ENCODE measurements at places on chromosomes 11 and 22.
A peak's percentile ranks its signal among the peaks of the same experiment; 100 is the strongest.

DNA sequence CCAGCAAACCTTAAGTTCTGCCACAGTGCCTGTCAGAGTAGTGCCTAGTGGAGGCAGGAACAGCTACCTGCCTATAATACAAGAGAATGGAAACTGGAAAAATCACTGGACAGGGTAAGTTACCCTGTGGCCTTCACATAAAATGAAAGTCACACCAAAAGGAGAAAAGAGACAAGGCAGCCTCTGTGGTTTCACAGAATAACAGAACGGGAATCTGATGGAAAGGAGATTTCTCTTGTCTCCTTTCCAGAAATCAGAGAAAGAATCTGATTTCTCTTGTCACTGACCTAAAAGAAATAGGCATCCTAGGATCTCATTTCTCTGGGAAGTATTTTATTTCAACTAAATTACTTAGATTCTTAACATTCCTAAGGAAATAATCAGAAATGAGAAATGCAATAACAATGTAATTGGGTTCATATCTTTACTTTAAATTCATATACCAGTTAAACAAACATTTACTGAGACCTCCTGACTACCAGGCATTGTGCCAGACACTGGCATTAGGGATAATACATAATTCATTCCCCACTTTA, 41.6 kb downstream of the PRCP start:
- DNase-seq, result no peak

DNA sequence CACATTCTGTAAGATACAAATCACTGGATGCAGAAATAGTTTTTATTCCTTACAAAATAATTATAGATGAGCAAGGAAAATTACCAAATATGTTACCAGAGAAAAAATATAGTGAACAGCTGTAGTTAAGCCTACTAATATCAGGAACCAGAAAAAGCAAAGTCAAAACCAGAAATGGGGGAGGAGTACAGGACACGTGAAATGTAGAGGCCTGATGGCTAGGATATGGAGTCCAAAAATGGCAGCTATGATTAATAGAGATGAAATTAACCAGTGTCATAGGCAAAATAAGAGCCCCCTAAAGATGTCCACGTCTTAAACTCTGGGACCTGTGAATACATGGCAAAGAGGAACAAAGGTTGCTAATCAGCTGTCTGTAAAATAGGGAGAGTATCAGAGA, 34.1 kb downstream of the MRE11 start:
- DNase-seq, result no peak

DNA sequence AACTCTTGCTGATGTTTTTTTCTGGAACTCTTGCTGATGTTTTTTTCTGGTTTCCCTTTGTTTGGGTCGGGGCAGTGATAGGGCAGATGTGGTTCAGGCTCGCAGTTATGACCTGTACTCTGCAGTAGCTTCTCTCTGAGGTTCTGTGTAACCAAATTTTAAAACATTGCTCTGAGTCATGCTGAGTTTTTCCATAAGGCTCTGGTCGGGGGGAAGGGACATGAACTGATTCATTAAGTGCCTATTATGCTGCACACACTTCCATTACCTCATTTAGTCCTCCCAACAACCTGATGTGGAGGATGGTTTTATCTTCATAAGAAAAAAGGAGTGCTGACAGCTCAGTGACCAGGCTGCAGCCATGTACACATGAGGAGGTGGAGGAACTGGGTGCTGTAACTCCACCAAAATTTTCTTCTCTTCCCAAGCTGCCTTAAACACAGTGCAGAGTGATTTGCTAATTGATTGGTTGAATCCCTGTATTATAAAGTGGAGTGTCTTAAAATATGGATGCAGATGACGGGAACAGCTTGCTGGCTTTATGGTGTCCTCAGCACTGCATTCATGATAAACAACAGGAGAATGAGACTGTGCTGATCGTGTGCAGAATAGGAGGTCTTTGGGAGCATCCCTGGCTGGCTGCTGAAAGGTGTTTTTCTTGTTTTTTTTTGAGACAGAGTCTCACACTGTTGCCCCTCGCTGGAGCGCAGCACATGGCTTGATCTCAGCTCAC, 19.1 kb downstream of the TNRC6B start:
- peak; percentile 55 for DNase-seq

GRCh38 chr11:12784445-12784844, 110.2 kb downstream of the TEAD1 start:
- DNase-seq, result no peak

DNA sequence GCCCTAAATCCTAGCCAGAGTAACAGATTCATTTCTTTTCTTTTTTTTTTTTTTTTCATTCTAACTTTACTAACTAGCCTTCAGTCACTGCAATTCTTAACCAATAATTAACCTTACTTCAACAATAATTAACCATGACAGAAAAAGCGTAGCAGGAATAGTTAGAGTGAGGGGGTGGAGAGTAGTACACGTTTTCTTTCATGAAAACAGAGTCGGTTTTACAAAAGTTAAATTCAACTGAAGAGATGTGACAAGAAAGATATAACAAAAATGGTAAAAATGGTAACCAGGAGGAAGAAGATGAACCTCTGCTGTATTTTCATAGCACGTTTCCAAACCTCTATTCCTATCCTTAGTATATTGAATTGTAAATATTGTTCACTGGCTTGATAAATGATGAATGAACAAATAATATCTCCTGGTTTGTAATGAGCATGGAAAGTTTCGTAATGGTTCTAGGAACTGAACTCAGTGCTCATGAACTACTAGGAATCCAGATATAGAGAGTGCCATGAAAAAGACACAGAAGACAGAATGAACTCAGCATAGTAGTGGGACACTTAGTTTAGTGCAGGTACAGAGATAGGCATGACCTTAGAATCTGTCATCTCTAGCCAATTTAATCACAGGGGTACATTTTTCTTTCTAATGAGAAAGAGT, 116.5 kb upstream of the ANO5 start:
- DNase-seq, result no peak

DNA sequence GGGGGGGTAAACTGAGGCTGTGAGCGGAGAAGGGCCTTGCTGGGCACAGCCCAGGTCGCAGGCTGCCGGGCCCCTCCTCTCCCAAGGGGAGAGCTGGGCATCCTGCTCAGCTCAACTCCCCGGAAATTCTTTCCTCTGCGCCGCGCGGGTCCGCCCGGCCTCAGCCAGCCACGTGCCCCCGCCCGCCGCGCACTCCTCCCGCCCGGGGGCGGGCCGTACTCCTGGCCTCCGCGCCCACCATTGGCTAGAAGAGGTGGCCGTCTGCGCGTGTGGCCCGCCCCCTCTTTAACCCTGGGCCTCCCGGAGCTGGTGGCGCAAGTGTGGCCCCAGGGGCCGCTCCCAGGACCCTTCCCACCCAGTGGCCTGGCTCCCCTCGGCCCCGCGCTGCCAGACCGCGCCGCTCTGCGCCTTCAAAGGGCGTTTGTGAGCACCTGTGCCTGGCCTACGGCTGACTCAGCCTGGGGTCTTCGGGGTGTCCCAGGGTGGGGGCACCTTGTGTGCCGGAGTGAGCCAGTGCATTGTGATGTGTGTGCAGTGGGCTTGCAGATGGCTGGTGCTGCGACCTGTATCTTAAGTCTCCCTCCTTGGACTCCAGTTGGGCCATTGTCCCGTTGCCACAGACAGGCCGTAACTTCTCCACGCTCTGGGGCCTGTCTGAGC, 2.0 kb downstream of the MRGPRF start:
- DNase-seq, result peak; percentile 58

GRCh38 chr11:1483445-1483961, 3.1 kb downstream of the MOB2 start:
- no peak for DNase-seq

GRCh38 chr22:19984201-19984753, 32.3 kb downstream of the ARVCF start:
- DNase-seq, result peak; percentile 90
